ENCODE measurements at places on chromosomes 2 and 18.

GRCh38 chr2:218557941-218558340, 10.2 kb downstream of the USP37 start:
- no peak for DNase-seq

GRCh38 chr2:224259831-224260230, 142.1 kb downstream of the FAM124B start:
- DNase-seq: no peak

DNA sequence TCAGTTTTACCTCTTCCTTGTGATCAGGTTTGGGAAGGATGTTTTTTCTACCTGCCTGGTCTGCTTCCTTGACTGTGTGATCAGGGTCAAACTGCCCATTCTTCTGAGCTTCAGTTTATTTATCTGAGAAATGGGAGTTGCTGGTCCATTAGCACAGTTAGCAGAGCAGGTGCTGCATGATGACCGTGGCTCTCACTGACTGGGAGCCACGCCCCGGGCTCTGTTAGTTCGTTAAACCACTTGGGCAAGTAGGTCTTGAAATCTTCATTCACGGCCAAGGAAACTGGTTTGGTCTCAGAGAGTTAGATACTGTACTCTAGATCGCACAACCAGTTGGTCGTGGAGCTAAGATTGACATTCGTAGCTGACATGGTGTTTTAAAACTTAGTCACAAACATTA, 41.7 kb downstream of the INPP5D start:
- no peak for DNase-seq

- no peak for DNase-seq
Observed at GRCh38 chr2:121830809-121831208, 75.4 kb downstream of the TSN start.

DNA sequence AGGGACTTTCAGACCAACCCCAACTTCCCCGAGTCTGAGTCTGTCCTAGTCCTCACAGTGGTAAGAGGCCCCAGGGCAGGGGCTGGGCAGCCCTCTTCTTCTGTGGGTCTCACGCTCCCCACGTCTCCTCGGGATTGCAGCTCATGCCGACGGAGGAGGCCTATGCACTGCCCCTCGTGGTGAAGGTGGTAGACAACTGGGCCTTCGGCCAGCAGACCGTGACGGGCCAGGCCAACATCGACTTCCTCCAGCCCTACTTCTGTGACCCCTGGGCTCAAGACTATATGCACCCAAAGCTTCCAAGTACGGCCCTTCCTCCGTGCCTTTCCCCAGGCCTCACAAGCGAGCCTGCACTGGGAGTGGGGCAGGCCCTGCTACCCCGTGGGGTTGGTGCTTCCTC, 44.3 kb downstream of the LMAN2L start:
- peak; percentile 40 for DNase-seq

DNA sequence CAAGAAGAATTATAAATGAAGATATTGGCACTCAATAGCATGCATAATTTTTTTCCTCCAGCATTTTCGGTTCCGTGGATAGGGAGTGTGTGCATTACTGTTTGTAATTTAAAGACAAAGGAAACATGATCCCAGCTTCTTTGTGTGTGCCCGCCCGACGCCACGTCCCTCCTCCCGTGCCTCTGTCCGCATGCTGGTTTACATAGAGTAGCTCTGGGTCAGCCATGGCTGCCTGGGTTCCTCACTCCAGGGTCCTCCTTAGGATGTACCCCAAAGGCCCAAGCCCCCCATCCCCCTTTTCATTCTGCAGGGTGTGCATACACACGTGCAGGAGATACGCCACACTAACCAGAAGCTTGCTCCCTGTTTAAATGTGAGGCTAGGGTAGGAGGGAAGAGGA, 214.7 kb downstream of the KLHL29 start:
- DNase-seq: no peak

All from sigmoid colon (tissue), 7 donors.